ENCODE measurements at places on chromosomes 5 and 9.
A peak's percentile ranks its signal among the peaks of the same experiment; 100 is the strongest.

DNA sequence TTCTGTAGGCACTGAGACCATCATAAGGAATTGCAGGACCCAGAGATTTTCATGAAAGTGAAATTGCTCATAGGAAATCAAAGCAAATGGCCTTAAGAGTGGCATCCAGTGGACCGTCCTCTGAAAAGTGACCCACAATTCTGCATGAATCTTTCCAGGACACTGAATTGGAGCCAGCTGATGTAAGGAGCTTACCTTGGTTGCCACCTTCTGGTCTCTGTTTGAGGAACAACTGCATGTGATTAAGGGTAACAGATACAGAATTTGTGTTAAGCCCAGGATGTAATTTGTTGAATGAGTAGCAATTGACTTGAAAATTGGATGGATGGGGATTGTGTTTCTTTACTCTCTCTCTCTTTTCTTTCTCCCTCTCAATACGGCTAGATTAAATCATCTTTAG is 49.9 kb upstream of the GAS1 start:
- DNase-seq = no peak

DNA sequence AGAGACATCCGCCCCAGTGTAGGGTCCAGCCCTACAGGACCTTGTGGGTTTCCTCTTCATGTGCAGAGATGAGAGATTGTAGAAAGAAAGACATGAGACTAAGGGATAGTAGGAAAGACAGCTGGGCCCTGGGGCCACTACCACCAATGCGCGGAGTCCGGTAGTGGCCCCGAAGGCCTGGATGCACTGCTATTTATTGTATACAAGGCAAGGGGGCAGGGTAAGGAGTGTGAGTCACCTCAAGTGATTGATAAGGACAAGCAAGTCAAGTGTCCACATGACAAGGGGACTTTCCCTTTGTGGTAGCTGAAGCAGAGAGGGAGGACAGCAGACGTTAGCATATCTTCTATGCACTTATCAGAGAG is 6.2 kb upstream of the TMEM141 start:
- DNase-seq = no peak

DNA sequence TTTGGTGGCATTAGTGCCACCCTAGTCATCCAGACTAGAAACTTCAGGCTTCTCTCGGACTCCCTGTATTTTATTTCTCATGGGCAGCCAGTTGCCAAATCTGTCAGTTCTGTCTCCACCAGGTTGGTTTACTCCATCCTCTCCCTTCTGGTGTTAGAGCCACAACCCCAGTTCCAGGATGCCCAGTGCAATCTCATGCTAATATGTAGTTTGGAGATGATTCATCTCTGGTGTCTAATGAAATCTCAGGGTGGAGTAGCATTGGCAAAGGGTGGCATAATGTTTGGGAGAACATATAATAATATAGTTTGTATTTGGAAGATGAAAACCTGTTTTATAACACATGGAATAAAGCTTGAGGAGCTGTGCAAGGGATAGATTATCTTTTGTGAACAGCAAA is 30.2 kb downstream of the SLC46A2 start:
- no peak for DNase-seq

GRCh38 chr5:17184588-17184987 is 32.8 kb upstream of the BASP1 start:
- no peak for DNase-seq

- no peak for DNase-seq
These were observed 20.4 kb upstream of the KIF12 start for GRCh38 chr9:114119242-114120191.

- DNase-seq = no peak
These were observed 183.7 kb downstream of the CCDC171 start for GRCh38 chr9:15736569-15736968.

DNA sequence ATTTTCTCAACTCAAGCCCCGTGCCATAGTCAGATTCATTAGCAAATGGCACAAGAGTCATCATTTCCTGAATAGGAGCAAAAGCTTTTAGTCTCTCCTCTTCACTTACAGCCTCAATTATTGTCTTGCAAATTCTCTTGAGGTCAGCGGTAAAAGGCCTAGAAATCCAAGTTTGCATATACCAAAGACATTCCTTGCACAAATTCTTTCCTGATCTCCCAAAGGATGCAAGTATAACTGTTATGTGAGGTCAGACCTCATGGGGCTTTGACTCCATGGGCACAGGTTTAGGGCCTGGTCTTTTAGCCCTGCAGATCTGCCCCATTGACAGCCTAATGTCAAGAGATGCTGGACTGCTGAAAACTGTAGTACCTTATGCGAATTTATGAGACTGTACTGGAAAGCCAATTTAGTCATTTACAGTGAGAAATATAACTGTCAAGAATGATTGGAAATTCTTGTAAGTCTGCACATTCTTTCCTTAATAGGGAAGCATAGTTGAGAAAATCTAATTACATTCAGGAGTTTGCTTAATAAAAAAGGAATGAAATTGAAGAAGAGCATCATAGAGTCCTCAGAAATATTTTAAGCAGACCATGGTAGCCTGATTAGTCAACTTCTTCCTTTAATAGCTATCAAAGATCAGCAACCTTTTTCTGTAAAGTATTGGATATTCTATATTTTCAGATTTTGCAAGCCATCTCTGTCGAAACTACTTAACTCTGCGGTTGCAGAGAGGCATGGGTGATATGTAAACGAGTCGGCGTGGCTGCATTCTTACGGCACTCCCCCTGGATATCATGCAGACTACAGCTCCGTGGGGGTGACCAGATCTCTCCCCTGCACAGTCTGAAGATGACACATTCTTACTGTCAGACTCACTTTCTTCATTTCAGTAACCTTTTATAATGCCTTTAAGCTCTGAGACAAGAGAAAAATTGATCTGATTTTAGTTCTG is 45.2 kb downstream of the GCNT4 start:
- no peak for DNase-seq

DNA sequence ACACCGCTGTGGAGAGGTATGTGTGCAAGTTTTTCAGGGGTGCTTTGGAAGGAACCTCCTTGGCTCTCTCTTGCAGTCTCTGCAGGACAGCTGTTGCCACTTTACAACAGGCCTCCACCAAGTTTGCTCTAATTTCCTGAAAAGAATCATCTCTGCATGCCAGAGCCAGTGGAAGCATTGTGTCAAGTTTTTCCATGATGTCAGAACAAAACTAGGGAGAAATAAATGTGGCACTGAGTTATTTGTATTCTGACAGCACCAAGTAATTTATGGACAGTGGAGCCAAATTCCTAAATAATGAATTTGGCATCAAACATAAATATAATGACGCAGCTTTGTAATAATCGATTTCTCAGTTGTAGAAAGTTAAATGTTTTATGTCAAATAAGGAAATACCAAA is 146.9 kb downstream of the KIAA0825 start:
- DNase-seq = no peak

GRCh38 chr9:100084734-100085133 is 14.1 kb downstream of the ERP44 start:
- DNase-seq = no peak

- no peak for DNase-seq
These were observed 8.1 kb downstream of the PPP3R2 start for GRCh38 chr9:101586651-101587050.

DNA sequence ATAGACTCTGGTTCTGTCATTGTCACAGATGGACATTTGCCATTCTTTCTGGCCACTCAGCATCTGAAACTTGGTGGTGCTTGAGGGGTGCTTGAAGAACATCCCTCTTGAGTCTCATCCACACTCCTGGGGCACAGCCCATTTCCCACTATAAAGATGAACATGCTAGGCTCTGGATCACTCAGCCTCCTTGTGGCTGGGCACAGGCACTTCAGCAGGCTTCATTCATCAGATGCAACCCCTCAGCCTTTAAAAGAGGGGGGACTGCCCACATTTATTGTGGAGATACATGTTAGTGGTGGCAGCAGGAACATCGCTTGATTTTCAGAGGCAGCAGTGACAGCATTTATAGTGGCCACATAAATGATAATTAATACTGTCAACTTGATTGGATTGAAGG is 124.7 kb upstream of the NIPBL start:
- DNase-seq = no peak

GRCh38 chr5:81268521-81269196 is 32.7 kb upstream of the ZCCHC9 start:
- no peak for DNase-seq

GRCh38 chr9:77531400-77531799 is 116.7 kb downstream of the GNA14 start:
- DNase-seq = no peak

DNA sequence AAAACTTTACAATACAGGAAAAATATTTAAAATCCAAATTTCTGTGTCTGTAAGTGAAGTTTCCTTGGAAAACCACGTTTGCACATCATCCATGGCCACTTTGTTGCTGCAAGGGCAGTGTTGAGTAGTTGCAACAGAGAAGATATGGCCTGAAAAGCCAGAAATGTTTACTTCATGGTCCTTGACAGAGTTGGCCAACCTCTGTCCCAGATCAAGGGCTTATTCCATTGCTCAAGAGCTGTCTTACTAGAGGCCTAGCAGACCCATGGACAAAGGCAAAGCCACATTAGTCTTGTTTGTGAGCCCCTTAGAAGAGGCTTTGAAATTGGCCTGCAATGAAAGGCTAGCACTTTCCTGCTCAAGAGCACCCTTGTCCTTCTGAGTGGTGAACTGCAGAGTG is 119.4 kb downstream of the GAS1 start:
- no peak for DNase-seq

DNA sequence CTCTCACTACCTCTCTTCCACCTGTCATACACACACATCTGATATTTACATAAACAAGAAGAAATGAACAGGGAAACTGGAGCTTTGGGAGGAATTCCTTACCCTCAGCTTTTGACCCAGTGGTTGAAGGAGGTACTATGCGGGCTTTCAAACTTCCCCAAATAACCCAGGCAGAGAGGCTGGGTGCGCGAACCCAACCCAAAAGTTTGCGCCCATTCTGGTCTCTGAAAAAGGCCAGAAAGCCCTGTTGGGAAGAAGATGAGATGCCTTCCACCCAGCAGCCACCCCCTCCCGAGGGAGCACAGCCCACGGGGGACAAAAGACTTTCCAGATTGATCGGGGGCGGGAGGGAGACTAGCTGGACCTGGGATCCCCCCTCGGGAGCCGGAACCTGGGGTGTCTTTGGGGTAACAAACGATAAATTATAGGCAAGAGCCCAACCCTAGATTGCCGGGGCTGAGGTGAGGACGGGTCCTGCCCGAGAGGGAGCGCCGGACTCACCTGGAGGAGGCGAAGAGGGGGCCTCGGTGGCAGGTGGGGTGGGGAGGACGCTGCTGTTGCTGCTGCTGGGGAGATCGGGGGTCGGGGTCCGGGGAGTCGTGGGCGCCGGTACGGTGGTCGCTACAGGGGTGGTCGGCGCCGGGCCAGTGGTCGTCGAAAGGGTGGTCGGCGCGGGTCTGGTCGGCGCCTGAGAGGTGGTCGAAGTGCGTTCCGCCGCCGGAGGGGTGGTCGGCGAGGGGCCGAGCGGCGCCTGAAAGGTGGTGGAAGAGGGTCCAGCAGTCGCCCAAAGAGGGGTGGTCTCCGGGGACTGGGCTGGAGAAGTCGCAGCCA is 798 bp downstream of the MEGF9 start:
- DNase-seq = no peak

GRCh38 chr5:124980163-124980941 is 233.9 kb upstream of the ZNF608 start:
- DNase-seq = no peak

- DNase-seq = no peak
These were observed 57.6 kb downstream of the NLN start for GRCh38 chr5:65779643-65780042.

GRCh38 chr5:64775291-64775690 is 6.6 kb downstream of the CWC27 start:
- no peak for DNase-seq

GRCh38 chr9:90309809-90310520 is 332.7 kb downstream of the DIRAS2 start:
- DNase-seq = no peak

- DNase-seq = peak; percentile 24
These were observed 114.3 kb upstream of the IL12B start for GRCh38 chr5:159444441-159445082.

DNA sequence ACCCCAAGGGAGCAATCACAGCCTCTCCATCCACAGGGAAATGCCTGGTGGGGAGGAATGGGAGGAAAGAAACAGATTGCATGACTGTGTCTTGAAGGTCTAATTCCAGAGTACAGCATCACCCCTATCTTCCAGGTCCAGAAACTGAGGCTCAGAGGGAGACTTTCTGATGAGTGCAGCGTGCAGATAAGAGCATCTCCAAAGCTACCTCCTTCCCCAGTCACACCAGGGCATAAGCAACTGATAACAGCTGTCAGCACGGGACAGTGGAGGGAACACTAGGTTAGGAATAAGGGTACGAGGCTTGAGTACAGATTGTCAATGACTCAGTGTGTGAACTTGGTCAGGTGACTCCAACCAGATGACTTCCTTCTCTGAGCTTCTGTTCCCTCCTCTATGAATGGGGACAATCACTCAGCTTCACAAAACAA is 126.9 kb downstream of the KCNIP1 start:
- DNase-seq = no peak

- no peak for DNase-seq
These were observed 96.2 kb upstream of the PPP1R2B start for GRCh38 chr5:156753846-156754245.

DNA sequence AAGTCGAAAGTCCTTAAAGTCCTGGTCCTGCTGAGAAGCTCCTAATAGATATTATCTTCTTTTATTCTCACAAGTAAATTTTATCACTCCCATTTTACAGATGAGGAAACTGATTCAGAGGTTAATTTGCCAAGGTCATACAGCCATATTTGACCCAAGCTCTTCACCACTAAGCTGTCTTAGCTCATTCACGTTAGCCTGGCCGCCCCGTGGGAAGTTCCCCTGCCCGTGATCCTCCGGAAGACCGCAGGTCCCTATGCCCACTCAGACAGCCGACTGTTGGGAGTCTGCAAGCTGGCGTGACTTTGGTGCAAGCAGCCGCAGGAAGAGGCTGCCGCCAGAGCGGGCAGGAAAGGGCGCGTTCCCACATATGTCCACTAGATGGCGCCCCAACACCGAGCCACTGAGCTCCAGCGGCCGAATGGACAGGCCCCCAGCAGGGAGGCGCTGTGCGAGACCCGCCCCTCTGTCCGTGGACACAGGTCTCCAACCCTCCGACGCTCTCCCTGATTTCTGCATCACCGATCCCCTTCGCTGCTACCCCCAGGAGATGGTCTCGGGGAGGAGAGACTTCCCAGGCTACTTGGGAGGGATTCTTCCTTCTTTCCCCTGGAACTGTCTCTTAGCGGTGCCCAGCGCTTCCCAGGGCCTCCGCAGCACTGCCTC is 10.0 kb upstream of the ARAP3 start:
- peak; percentile 26 for DNase-seq

- no peak for DNase-seq
These were observed 155.5 kb downstream of the ESM1 start for GRCh38 chr5:54829676-54830535.

DNA sequence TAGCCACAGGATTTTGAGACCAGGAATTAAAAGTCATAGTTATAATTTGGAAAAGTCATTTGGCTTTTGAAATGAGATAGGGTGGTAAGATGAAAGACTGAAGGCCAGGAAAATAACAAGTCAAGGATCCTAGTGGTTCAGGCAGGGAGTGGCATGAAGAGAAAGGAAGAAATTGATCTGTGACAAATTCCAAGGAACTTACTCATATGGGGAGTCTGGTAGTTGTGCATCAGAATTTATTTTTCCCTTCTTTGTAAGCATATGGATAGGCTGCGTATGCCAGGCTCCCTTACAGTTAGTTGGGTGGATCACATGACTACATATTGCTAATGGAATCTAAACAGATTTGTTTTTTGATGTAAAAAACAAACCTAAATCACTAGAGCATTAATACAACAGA is 21.0 kb downstream of the ISL1 start:
- DNase-seq = no peak

GRCh38 chr9:127538849-127539258 is 73.2 kb upstream of the STXBP1 start:
- no peak for DNase-seq
